Activated naive CD8-positive, alpha-beta T cell treated with anti-CD3 and anti-CD28 coated beads, Interleukin-2, amount 10 ng/mL, durations not matched to agents 7 days and 5 days (primary cell): ENCODE measurements at places on chromosomes 7 and 10.

- no peak for DNase-seq
Observed at GRCh38 chr7:125118444-125118843, 188.8 kb upstream of the POT1 start.

DNA sequence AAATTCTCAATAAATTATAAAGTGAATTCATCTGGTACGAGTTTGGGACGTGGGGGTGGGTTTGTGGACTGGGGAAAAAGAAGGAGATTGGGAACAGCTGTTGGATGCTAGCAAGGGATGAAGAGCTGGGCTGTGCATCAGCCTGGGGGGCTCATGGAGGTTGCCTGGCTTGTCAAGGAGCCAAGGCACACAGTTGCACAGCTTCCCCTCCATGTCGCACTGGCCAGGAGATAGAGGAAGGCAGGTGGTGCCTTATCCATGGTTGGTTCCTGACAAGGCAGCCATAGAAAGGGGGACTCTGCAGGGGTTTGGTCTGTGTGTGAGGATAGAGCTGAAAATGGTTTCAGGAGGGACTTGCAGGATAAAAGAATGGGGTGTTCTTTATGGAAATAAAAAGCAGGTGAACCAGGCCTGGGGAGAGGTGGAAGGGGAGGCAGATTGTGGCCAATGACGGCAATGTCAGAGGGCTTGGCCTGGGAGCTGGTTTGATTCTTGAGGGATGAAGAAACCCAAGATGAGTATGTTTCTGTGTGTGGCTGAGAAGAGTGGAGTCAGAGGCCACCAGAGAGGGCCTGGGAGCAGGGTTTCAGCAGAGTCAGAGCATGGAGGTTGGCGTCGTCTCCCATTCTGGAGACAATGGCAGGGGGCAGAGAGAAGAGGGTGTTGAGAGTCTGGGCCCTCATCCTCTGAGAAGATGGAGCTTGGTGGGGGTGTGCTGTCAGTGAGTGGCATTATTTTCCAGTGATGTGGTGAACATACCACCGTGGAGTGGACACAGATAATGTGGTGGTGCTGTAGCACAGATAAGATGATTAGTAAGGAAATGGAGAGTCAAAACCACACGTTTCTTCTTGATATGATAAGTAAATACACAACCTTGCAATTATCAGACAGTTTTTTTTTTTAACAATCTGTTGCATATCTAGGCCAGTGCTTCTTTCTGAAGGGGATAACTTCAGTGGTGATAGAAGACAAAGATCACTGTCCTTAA, 108.2 kb downstream of the PTPN20 start:
- no peak for DNase-seq

DNA sequence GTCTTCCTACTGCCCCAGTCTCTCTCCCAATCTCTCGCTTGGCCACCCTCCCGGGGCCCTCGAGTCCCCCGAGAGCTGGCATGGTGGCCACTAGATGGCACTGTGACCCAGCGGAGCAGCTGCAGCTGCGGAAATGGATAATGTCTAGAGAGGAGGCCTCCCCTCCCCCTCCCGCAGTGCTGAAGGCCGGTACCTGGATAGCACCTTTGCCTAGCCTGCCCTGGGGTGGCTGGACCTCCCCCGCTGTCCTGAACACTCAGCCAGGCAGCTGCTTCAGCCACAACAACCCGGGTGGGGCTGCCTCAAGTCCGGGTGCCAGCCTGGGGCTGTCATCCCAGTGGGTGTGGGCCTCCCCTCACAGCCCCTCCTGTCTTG, 65.2 kb downstream of the GOLGA7B start:
- peak; percentile 82 for DNase-seq

DNA sequence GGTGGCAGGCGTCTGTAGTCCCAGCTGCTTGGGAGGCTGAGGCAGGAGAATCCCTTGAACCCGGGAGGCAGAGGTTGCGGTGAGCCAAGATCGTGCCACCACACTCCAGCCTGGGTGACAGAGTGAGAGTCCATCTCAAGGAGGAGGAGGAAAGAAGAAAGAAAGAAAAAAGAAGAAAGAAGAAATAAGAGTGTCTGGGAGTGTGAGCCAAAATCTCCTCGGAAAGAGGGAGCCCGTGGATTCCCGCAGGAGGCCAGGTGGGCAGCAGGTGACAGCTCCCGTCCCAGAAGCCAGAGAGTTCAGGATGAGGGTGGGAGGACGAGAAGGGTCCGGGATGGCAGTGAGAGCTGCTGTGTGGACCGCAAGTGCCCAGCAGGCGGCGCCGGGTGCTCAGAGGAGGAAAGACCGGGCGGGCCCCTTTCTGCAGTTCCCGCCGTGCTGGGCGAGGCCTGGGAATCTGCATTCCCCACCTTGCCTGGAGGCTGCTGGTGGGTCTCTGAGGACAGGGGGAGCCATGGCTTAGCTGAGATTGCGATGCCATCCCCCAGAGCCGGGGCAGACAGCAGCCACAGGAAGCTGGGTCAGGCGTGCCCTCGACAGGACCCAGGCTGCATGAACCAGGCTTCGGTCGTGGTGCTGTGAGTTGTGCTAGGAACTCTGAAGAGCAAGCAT, 17.1 kb upstream of the AMZ1 start:
- peak; percentile 82 for DNase-seq

- DNase-seq: no peak
Observed at GRCh38 chr10:126135941-126136595, 239.7 kb downstream of the FANK1 start.
